ENCODE measurements at places on chromosomes 3 and 15.
A peak's percentile ranks its signal among the peaks of the same experiment; 100 is the strongest.

- H3K27me3 ChIP-seq, result peaks cover 46% of the 10 kb centered on the region
- H3K27ac ChIP-seq, result no peak overlapping the region
- no peaks in the 10 kb centered on the region for H3K4me1 ChIP-seq
- no peaks in the 10 kb centered on the region for H3K36me3 ChIP-seq
- no peak for DNase-seq
- no peak overlapping the region for H3K4me3 ChIP-seq
These were observed 34.0 kb upstream of the SLC6A11 start for GRCh38 chr3:10781981-10782380.

- H3K36me3 ChIP-seq, result peaks cover 14% of the 10 kb centered on the region
- no peak for DNase-seq
- no peak overlapping the region for H3K4me3 ChIP-seq
- H3K4me1 ChIP-seq, result peaks cover 19% of the 10 kb centered on the region
- no peaks in the 10 kb centered on the region for H3K27me3 ChIP-seq
These were observed 945 bp upstream of the PLA2G4F start for GRCh38 chr15:42157381-42157780.

DNA sequence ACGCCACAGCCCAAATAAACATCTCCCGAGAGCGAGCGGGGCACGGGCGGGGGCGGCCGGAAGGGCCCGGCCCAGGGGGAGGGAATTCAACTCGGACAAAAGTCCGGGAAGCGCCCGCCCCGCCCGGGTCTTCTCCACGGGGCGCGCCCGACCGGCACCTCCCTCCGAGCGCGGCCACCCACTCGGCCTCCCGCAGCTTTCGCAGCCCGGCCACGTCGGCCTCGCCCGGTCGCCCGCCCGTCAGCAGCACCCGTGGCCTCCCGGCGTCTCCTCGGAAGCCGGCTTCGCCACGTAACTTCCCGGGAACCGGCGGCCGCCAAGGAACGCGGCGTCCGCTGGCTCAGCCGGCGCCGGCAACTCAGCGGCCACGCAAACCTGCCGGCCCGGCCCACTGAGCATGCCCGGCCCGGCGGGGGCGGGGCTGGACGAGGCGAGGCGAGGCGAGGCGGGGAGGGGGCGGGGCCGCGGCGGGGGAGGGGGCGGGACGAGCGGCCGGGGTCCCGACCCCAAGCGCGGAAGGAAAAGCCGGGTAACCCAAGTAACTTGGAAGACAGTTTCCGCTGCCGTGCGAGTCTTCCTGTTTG is at the start of gene TJP1:
TSS of gene TJP1 (minus strand) at position 369 of the 584 bp plus-strand sequence. CDS start 440 bp downstream, outside the sequence.
- peak within 1 kb of the TSS; percentile 99 for H3K27ac ChIP-seq
- peaks cover 32% of the 10 kb centered on the region for H3K4me1 ChIP-seq
- DNase-seq, result peak; percentile 86
- peaks cover 8% of the 10 kb centered on the region for H3K36me3 ChIP-seq

GRCh38 chr3:58629629-58630028 is 36.9 kb downstream of the FAM3D start:
- H3K27ac ChIP-seq, result no peak overlapping the region
- H3K27me3 ChIP-seq, result peaks cover 5% of the 10 kb centered on the region
- H3K4me1 ChIP-seq, result peaks cover 4% of the 10 kb centered on the region
- no peak for DNase-seq
- H3K4me3 ChIP-seq, result no peak overlapping the region

DNA sequence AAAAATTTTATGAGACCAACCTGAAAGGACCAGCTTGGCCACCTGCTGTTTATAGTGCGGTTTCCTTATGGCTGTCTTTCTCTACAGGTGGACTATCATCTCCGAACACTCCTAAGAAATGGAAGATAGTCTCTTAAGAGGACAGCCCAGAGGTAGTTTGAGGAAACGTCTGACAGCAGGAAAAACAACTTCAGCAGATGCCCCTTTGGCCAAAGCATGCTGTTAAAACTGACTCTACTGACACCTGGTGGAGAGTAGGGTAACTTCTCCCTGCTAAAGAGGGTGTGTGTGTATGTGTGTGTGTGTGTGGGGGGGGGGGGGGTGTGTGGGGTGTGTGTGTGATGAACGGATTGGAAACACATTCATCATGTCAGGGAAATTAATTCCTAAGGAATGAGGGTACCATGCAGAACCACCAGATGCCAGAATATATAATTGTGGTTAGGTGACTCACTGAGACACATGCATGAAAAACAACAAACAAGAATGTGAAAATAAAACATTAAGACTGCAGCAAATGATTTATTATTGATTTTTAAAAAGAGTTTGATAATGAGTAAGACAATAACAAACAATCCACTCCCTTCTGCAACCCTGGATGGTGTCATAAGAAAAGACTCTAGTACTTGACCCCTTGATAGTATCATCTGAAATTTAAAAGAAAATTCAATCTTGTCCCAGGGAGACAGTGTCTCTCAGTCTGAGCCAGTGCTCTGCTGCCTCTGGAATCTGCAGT is 256.5 kb downstream of the THRB start:
- H3K27ac ChIP-seq, result peak overlapping the region; percentile 54
- no peaks in the 10 kb centered on the region for H3K27me3 ChIP-seq
- H3K36me3 ChIP-seq, result no peaks in the 10 kb centered on the region
- H3K4me1 ChIP-seq, result peaks cover 14% of the 10 kb centered on the region
- no peak overlapping the region for H3K4me3 ChIP-seq

DNA sequence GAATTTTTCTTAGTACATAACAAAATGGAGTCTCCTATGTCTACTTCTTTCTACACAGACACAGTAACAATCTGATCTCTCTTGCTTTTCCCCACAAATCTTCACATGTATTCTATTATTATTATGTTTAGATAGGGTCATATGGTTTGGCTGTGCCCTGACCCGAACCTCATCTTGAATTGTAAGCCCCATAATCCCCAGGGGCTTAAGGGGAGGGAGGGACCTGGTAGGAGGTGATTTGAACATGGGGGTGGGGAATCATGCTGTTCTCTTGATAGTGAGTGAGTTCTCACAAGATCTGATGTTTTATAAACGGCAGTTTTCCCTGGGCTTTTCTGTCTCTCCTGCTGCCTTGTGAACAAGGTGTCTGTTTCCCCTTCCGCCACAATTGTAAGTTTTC is 86.7 kb upstream of the SELENOK start:
- H3K4me1 ChIP-seq, result peaks cover 24% of the 10 kb centered on the region
- H3K4me3 ChIP-seq, result no peak overlapping the region
- H3K36me3 ChIP-seq, result no peaks in the 10 kb centered on the region
- no peak for DNase-seq
- peak overlapping the region; percentile 50 for H3K27ac ChIP-seq

DNA sequence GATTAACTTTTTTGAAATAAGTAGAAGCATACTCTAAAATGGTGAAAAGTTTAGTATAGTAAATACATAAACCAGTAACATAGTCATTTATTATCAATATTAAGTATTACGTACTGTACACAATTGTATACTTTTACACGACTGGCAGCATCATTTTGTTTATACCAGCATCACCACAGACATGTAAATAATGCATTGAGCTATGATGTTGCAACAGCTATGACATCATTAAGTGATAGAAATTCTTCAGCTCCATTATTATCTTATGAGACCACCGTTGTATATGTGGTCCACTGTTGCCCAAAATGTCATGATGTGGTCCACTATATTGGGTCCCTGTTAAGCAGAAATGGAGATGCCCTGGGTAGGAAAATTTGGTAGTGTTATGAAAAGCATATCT is 51.3 kb downstream of the DRD3 start:
- no peaks in the 10 kb centered on the region for H3K36me3 ChIP-seq
- H3K27ac ChIP-seq, result no peak overlapping the region
- DNase-seq, result no peak
- H3K27me3 ChIP-seq, result peaks cover 3% of the 10 kb centered on the region

- H3K36me3 ChIP-seq, result no peaks in the 10 kb centered on the region
- no peaks in the 10 kb centered on the region for H3K4me1 ChIP-seq
- DNase-seq, result no peak
- no peaks in the 10 kb centered on the region for H3K27me3 ChIP-seq
These were observed 338.6 kb upstream of the NECTIN3 start for GRCh38 chr3:110733045-110733444.

GRCh38 chr15:98121536-98121935 is 161.0 kb downstream of the ARRDC4 start:
- peaks cover 14% of the 10 kb centered on the region for H3K27me3 ChIP-seq
- no peak for DNase-seq
- no peak overlapping the region for H3K27ac ChIP-seq
- H3K36me3 ChIP-seq, result no peaks in the 10 kb centered on the region
- H3K4me1 ChIP-seq, result peaks cover 11% of the 10 kb centered on the region

DNA sequence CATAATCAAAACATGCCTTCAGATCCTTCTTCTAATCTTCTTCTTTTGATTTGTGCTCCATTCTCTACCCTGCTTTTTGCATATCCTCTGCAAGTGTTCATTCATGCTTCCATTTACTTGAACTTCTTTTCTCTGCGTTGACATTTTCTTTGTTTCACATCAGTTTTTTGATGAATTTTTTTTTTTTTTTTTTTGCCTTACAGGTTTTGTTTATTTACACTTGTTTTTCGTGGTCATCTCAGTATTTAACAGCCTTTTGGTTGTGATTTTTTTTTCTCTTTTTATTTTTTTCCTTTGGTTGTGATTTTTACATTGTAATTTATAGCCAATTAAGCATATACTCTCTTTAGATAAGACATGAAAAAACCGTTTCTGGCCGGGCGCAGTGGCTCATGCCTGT is 11.8 kb upstream of the SHQ1 start:
- H3K4me1 ChIP-seq, result peaks cover 17% of the 10 kb centered on the region
- no peak overlapping the region for H3K27ac ChIP-seq
- no peak overlapping the region for H3K4me3 ChIP-seq
- no peak for DNase-seq
- no peaks in the 10 kb centered on the region for H3K36me3 ChIP-seq

DNA sequence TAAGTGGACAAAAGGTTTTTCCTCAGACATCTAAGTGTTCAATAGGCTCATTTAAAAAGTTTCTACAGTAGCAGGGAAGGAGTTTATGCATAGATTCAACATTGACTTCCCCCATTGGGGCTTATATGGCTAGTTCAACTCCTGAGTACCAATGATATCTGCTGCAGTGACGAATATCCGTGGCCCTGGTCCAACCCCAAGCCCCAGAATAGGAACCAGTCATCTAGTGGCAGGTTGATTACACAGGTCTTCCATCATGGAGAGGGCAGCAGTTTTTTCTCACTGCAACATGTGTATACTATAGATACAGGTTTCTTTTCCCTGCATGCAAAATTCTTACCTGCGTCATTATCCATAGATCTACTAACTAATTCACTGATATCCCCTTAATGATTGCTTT is 45.8 kb upstream of the KPNA4 start:
- H3K4me3 ChIP-seq, result no peak overlapping the region
- H3K36me3 ChIP-seq, result no peaks in the 10 kb centered on the region
- no peak overlapping the region for H3K27ac ChIP-seq
- H3K4me1 ChIP-seq, result no peaks in the 10 kb centered on the region
- peaks cover 33% of the 10 kb centered on the region for H3K27me3 ChIP-seq

- H3K4me3 ChIP-seq, result no peak overlapping the region
- peaks cover 23% of the 10 kb centered on the region for H3K4me1 ChIP-seq
- H3K27me3 ChIP-seq, result peaks cover 35% of the 10 kb centered on the region
- no peak for DNase-seq
These were observed 30.2 kb upstream of the AMOTL2 start for GRCh38 chr3:134404366-134404885.

DNA sequence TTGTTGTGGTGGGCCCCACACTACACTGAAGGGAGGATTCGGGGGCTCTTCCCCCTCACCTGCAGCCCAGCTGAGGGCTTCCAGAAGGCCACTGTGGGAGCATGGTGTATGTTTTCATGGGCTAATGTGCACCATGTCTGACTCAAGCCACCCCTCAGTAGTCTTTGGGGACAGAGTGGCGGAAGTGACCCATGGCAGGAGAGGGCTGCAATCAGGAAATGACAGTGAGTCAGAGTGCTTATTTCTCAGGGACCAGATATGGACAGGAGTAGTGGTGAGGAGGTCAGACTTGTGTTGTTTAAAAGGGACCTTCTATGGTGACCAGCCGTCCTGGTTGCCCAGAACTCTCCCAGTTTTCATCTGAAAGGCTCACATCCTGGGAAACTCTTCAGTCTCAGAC is 32.8 kb upstream of the SLC9A9 start:
- H3K27ac ChIP-seq, result no peak overlapping the region
- H3K27me3 ChIP-seq, result no peaks in the 10 kb centered on the region
- H3K4me1 ChIP-seq, result no peaks in the 10 kb centered on the region

GRCh38 chr3:39282057-39282456 is 2.2 kb upstream of the CX3CR1 start:
- no peaks in the 10 kb centered on the region for H3K27me3 ChIP-seq
- no peak for DNase-seq
- H3K27ac ChIP-seq, result no peak overlapping the region
- H3K4me3 ChIP-seq, result no peak overlapping the region

DNA sequence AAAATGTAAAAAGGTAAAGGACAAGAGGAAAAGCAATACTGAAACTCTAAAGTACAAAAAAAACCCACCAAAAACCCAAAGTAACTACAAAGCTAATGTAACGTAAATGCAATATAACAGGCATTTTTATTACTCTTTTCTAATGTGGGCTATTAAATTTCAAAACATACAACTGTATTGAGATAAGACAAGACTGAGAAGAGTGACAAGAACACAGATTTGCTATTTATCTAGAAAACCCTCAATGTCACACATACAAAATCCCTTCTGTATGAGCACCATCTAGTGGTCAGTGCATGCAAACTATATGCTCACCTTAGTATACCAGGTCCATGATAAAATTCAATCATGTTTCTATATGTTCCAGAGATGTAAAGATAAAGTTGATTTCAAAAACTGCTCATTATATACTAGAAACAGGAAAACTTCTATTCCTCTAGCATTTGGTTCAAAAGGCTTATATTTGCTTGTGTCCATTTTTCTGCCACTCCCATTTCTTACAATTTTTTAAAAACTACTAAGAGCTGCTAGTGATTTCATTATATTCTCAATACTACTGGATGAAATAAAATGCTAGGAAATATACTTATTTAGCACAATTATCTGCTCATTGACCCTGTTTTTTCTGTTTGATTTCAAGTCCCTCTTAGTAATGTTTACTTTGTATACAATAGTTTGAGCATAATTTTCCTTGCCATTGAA is 111.4 kb downstream of the DLG1 start:
- no peak overlapping the region for H3K27ac ChIP-seq
- no peak for DNase-seq
- H3K36me3 ChIP-seq, result no peaks in the 10 kb centered on the region
- no peak overlapping the region for H3K4me3 ChIP-seq

GRCh38 chr3:144774897-144775296 is 803.3 kb downstream of the DIPK2A start:
- no peaks in the 10 kb centered on the region for H3K27me3 ChIP-seq
- H3K27ac ChIP-seq, result no peak overlapping the region
